ENCODE measurements at places on chromosomes 7 and 10.

- DNase-seq = peak; percentile 42
Measured at GRCh38 chr7:98617051-98617959, at the start of gene NPTX2. NPTX2 (plus strand) TSS chr7:98617285; CDS start chr7:98617462, 177 bp downstream.

- no peak for DNase-seq
Measured at GRCh38 chr7:94605031-94605430, 50.9 kb downstream of the SGCE start.

- DNase-seq = no peak
Measured at GRCh38 chr7:29310625-29311024, 116.0 kb downstream of the CHN2 start.

DNA sequence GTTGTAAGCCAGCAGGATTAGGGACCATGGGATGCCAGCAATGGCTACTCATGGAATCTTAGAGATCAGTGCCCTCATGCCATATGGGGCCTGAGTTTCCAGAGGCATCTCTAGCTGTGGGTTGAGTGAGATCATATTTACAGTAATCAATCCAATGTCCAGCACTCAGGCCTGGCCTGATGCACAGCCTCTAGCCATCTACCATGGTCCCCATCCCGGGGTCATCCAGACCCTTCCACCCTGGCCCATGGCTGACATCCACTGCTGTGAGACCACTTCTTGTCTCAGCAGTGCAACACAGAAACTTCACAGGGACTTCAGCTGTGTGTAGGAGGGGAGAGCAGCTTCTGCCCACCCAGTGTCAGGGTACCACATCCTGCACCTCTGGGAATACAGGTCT lies 6.5 kb upstream of the ADCY1 start:
- DNase-seq = no peak

DNA sequence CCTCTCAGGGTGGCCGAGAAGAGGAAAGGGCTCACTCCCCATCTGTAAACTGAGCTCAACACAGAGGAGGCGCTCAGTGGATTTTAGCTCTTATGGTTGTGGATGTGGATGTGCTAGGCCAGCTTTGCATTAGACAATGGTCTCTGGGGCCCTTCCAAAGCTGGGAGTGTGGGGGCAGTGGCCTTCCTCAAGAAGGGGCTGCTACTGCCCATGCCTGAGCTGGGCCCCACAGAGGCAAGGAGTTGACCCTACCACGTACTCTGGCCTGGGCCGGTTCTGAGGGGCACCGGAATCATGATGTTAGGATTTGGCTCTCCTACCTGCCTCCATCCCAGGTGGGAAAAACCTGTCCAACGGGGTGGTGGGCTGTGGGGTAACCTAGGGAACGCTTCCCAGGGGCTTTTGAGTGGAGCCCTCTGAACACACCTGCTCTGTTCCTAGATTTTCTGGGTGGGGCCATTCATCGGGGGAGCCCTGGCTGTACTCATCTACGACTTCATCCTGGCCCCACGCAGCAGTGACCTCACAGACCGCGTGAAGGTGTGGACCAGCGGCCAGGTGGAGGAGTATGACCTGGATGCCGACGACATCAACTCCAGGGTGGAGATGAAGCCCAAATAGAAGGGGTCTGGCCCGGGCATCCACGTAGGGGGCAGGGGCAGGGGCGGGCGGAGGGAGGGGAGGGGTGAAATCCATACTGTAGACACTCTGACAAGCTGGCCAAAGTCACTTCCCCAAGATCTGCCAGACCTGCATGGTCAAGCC lies 11.5 kb downstream of the AQP1 start:
- no peak for DNase-seq

GRCh38 chr7:105800442-105800841 lies 76.0 kb downstream of the ATXN7L1 start:
- no peak for DNase-seq

DNA sequence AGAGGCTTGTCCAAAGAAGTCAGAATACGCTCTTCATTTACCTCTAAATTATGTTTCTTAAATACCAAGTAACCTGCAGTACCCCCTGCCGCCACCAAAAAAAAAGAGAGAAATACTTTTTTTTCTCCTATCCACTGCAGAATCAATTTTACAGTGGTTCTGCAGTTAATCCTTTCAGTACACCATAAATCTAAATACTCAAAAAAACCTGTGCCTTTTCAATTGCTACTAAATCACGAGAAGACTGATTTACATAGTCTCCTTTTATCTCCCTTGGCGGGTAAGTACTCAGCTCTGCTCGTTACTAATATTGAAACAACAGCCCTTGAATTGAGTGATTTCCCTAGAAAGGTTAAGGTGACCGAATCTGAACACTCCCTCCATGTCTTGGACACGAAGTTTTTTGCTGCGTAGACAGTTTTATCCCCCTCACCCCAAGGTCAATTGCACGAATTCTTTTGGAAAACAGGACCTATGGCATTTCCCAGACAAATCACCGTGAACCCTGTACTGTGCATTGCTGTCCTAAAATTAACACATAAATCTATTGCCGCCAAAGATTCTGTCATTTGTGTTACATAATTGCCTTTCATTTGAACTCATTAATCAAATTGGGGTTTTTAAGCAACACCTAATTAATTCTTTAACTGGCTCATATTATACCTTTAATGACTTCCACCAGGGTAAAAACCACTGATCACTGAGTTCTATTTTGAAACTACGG lies 512 bp upstream of the VIM start:
- DNase-seq = no peak
